ENCODE measurements at places on chromosomes 11 and 22. TPM values are rescaled to one million over a fixed set of nuclear protein-coding genes. Genes with fewer than 3 reads are reported as not detected.

GRCh38 chr11:77457340-77457739 is 16.6 kb downstream of the PAK1 start:
- no peak for DNase-seq

DNA sequence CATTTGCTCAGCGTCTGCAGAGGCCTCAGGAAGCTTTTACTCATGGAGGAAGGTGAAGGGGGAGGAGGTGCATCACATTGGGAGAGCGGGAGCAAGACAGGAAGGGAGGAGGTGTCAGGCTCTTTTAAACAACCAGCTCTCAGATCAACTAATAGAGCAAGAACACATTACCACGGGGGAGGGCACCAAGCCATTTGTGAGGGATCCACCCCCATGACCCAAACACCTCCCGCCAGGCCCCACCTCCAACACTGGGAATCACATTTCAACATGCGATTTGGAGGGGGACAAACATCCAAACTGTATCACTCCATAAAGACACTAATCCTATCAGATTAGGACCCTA is 18.9 kb upstream of the THY1 start:
- DNase-seq, result no peak

GRCh38 chr22:37692627-37693285 is 4.1 kb upstream of the TRIOBP start:
- DNase-seq, result no peak

- DNase-seq, result no peak
These were observed 1.7 kb upstream of the OR52K1 start for GRCh38 chr11:4480577-4481239.

DNA sequence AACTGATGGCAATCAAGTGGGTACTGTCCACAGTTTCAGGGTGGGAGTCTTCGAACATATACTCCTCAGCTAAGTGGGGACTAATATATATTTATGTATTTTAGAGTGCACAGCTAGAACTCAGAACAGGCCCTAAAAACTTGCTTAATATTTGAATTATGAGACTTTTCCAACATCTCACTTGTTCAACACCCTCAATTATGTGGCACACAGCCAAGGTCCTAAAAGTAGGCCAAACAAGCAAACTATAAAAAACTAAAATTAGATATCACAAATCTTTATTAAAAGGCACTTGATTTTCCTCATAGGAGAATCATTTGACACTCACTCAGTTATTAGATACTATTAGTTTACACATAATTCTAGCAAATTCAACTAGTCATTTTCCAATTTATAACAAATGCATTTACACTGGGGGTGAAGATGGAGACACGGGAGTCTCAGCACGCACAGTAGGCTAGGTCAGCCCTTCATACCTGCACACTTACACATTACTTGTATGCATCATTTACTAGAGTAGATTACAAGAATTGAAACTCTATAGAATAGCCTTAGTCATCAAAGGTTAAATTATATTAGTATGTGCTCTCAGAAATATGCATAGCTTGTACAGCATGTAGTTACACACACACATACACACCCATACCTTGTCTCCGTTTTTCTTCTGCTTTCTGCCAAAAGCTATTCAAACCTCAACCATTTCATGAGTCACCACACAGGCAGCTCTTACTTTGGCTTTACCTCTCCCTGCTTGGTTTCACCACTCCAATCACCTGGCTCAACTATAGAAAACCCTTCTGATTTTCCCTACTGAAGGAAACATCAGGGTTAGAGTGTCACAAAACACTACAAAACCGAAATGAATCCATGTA is 171.5 kb downstream of the SBF2 start:
- DNase-seq, result peak; percentile 81

DNA sequence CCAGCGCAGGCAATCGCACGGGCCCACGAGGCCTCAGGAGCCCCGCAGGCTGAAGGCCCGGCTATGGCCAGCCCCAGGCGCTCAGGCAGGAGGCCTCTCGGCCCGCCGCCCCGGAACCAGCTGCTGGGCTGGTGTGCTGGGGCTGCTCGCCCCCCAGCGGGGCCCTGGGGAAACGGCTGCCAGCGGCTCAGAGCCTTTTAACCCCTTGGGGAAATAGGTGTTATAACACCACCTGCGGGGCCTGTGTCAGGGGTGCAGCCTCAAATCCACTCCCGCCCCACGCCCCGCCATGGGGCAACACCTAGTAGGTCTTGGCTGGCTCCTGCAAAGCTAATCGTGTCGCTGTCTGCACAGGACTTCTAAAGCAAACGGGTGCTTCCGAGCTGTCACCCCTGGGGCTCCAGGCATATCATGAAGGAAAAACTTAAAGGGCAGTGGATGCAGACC is 237.4 kb downstream of the TTC28 start:
- DNase-seq, result peak; percentile 23

- DNase-seq, result no peak
These were observed 317.8 kb downstream of the NTM start for GRCh38 chr11:131688048-131688693.

- DNase-seq, result no peak
These were observed 98.0 kb upstream of the ASPHD2 start for GRCh38 chr22:26330971-26331625.

GRCh38 chr11:46686886-46687795 is 13.3 kb downstream of the ARHGAP1 start:
- no peak for DNase-seq

DNA sequence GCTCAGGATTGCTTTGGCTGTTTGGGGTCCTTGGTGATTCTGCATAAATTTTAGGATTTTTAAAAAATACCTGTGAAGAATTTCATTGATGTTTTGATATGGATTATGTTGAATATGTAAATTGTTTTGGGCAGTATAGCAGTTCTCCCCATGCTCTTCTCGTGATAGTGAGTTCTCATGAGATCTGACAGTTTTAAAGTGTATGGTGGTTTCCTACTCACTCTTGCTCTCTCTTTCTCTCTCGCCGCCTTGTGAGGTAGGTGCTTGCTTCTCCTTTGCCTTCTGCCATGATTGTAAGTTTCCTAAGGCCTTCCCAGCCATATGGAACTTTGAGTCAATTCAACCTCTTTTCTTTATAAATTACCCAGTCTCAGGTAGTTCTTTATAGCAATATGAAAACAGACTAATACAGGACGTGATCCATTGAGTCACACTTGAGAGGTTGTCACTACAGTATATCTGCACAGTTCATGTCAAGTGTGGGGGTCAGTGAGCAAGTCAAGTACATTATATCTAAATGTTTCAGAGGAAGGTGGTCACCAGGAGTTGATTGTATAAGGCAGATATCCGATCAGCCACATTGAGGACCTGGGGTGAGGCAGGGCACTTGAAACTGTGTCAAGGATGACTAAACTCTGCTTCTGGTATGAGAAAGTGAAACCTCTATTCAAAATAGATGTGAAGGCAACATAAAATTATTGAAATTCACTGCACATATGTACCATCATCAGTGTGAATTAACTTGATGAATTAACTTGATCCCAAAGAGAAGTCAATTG is 70.7 kb upstream of the CCDC179 start:
- DNase-seq, result no peak

DNA sequence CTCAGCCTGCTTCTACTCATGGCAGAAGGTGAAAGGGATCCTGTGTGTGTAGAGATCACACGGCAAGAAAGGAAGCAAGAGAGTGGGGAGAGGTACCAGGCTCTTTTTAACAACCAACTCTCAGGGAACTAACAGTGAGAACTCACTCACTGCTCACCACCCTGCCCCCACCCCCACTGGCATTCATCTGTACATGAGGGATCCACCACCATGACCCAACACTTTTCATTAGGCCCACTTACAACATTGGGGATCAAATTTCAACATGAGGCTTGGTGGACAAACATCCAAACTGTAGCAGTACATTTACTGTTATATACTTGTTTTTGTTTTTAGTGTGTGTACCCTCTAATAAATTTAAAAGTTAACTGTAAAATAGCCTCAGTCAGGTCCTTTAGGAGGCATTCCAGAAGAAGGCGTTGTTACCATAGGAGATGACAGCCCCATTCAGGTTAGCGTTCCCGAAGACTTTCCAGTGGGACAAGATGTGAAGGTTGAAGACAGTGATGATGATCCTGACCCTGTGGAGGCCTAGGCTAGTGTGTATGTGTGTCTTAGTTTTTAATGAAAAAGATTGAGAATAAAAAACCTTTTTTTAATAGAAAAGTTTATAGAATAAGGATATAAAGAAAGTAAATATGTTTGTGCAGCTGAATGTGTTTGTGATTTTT is 11.3 kb downstream of the CUL5 start:
- no peak for DNase-seq

GRCh38 chr11:10604798-10605197 is 36.3 kb upstream of the LYVE1 start:
- no peak for DNase-seq

GRCh38 chr22:17434856-17435255 is 65.6 kb downstream of the CECR2 start:
- DNase-seq, result no peak

The NAA40 gene
- 13.8 TPM for total RNA-seq

The KDELR3 gene
- 17.0 TPM for total RNA-seq

The TMEM151A gene
- 0.08 TPM for total RNA-seq

The BIK gene
- total RNA-seq, result 28.5 TPM

The CASP1 gene
- 0.33 TPM for total RNA-seq

The SCO2 gene
- total RNA-seq, result 5.7 TPM

The MB gene
- not detected for total RNA-seq

The UPK3A gene
- total RNA-seq, result not detected
